ENCODE measurements at places on chromosomes 4 and X.

DNA sequence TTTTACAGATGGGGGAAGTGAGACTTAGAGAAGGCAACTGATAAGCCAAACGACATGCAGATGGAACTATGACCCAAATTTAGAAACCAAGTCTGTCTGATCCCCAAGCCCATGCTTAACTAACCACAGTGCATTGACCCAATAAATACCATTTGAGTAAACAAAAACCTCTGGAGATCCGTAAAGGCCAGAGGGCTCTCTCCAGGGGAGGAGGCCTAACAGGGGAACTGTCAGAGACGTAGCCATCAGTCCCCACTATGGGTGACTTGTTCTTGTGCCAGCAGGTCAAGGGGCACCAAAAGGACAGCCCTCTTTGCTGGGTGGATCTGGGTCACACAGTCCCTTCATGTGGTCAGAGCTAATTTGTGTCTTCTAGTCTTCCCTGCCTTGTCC is 420.2 kb downstream of the BCOR start:
- no peak for DNase-seq

DNA sequence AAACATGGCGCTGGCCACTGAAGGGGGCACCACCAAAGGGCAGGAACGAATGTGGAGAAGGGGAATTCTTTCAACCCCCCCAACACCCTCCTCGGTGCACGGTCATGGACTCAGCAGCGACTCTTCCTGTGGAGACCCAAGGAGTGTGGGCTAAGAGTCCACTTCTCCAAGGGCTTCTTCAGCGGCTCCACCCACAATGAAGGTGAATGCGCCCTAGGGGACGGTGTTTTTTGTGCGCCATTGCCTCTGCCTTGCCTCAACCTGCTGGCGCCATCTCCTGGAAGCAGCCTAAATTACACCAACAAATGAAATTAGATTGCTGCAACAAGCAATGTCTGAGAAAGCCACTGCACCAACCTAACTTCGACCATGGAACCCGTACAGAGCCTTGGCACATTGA is 169.2 kb upstream of the MAGEB18 start:
- DNase-seq = no peak

DNA sequence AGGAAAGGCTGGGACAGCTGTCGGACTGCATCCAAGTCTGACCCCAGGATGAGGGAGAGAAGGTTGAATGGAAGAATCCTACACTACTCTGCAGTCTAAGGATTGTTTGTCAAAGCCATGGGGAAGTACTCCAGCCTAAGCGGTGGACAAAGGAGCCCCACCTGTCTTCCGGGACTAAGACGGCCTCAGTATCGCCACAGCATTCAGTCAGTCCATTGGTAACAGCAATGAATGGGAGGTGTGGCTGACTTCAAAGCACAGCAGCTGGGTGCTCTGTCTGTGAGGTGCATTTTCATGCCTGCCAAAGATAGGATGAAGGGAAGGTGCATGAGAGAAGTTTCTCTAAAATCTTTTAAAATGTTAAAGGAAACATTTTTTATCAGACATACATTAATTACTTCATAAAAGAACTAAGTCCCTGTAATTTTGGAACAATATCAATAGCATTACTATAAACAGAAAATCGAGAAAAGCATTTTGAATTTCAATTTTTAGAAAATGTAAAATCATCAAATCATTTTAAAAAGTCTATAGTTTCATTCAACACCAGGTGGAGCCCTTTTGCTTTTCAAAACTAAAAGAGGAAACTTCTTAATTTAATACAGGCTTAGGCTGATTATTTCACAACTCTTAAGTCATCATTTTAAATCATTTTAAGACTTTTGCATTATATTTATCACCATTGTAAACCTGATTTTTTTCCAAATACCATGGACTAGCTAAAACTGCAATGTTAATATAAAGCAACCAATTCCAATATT is 27.6 kb upstream of the INTU start:
- DNase-seq = no peak

GRCh38 chrX:143664302-143664701 is 28.4 kb upstream of the SLITRK4 start:
- DNase-seq = no peak

DNA sequence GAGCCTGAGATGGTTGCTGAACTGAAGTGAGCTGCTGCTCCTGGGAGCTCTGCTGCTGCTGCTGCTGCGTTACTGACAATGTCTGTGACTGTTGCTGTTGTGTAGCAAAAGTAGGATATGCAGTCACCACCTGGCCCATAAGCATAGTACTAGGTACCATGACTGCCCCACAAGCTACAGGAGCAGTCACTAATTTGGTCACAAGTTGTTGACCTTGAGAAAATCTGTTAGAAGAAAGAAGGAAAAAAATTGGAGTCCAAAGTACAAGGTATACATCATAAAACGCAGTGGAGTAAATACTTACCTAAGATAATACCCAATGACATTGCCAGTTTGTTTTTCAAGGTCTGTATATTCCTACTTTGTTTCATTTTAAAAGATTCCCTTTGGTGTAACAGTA is 42.6 kb downstream of the TMEM165 start:
- no peak for DNase-seq

- DNase-seq = no peak
Observed at GRCh38 chr4:29908276-29908675, 811.9 kb upstream of the PCDH7 start.

GRCh38 chrX:69094977-69095669 is 70.1 kb downstream of the PJA1 start:
- DNase-seq = no peak

GRCh38 chr4:143437937-143438336 is 75.6 kb upstream of the SMARCA5 start:
- no peak for DNase-seq

DNA sequence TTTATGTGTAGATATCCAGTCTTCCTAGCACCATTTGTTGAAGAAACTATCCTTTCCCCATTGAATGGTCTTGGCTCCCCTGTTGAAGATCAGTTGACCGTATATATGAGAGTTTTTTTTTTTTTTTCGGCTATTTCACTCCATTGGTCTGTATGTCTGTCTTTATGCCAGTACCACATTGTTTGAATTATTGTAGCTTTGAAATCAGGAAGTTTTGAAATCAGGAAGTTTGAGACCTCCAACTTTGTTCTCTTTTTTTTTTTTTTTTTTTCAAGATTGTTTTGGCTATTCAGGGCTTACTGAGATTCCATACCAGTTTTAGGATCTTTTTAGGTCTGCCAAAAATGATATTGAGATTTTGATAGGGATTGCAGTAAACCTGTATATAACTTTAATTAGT is 4.3 kb upstream of the SCD5 start:
- no peak for DNase-seq

DNA sequence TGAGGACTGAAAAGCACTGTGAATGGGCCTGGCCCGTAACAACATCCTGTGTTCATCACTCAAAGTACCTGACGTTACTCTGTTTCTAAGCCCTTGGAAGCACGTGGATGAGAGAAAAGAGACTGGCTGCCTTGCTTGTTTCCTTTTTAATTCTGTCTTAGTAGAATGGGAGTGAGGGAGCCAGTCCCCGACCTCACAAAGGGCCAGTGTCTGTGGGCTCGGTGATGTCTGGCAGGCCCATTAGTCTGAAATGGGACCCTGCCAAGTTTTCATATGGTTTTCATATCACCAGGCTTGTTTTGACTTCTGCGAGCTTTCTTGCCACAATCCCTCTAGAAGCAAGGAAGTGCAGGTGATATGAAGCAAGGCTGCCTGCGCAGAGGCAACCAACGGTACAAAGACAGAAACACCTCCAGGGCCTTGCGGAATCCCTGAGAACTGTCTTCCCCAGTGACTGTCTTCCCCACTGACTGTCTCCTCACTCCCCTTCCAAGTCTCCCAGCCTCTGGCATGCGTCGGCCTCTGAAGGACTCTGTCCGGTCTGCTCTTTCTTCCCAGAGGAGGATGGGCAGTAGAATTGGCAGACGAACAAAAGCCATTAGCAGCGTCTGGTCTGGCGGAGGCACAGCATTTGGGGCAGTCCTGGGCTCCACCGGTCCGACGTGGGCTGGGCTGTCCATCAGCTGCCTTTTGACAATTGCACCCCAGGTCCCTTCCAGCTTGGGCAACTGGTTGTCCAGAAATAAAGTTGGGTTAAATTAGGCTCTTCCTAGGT is 20.2 kb upstream of the RASL11B start:
- DNase-seq = no peak

DNA sequence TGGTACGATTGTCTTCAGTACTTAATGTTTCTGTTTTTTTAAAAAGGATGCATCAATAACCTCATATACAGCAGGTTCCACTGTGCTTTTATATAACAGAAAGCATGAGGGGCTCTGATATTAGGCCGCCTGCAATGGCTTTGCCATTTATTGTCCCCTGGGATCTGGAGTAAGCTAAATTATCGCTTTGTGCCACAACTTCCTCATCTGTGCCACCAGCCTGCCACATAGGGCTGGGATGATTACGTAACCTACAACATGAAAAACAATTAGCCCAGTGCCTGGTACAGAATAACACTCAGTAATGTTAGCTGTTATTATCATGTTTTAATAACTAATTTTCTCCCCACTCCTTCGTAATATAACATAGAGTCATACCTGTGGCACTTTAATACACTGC is 65.5 kb upstream of the TRIM2 start:
- no peak for DNase-seq

GRCh38 chrX:103688946-103689345 is 2.4 kb upstream of the MORF4L2 start:
- DNase-seq = no peak

DNA sequence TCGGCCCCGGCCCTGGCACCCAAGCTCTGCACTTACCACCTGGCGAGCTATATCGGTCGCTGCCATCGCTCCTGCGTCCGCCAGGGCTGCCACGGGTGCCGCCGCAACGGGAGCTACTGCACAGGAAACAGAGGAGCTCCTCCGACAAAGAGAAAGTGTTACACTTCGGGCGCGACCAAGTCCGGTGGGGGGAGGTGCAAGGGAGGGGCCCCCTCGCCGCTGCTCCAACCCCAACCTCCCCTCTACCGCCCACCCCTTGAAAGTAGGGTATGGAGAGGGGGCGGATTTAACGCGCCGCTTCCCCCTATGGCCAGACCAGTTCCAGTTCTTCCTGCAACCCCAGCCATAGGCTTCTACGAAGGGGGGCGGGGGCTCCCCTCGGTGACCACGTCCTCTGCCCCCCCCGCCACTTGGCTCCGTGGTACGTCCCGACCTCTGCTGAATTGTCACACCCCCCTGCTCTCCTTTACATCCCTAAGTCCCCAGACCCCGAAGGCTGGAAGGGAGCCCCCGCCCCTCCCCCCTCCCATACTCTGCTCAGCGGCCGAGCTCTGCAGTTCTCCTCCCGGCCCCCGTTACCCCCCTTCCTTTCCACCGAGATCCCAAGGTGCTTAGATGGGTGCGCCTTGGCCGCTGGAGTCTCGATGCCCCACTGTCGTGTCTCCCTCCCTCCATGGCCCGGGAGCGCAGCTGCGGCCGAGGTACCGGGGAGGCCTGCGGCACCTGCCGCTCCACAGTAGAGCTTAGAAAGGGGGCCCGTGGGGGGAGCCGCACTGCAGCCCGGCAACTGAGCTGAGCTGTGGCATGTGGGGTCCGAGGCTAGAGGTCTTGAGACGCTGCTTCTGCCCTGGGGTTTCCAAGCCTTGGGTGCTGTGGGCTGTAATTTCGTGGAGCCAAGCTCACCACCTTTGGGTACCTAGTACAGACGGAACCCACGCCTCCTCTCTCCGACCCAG is at the start of gene SEPTIN6:
Gene SEPTIN6, minus strand, starts transcription at position 129 of the 956 bp plus-strand sequence. Its CDS starts 63 bp downstream, at position 66.
- peak; percentile 84 for DNase-seq

DNA sequence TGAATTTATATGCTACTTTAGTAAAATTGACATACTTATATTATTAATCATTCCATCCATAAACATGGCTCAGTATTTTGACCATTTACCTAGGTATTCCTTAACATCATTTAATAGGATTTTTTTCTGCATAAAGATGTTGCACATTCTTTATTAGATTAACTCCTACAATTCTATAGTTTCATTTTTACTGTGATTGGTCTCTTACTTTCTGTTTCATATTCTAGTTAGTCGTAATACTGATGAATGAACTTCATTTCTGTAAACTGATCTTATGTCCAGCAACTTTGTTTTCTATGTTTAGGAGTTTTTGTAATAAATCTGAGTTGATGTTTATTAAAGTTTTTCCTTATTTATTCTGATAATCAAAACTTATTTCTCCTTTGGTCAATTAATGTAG is 278.2 kb upstream of the CXXC4 start:
- DNase-seq = no peak

- no peak for DNase-seq
Observed at GRCh38 chr4:75745161-75745560, 20.8 kb downstream of the USO1 start.

- DNase-seq = no peak
Observed at GRCh38 chr4:163042306-163042705, 124.4 kb downstream of the NAF1 start.

- DNase-seq = no peak
Observed at GRCh38 chr4:142386856-142387255, 459.2 kb downstream of the INPP4B start.

DNA sequence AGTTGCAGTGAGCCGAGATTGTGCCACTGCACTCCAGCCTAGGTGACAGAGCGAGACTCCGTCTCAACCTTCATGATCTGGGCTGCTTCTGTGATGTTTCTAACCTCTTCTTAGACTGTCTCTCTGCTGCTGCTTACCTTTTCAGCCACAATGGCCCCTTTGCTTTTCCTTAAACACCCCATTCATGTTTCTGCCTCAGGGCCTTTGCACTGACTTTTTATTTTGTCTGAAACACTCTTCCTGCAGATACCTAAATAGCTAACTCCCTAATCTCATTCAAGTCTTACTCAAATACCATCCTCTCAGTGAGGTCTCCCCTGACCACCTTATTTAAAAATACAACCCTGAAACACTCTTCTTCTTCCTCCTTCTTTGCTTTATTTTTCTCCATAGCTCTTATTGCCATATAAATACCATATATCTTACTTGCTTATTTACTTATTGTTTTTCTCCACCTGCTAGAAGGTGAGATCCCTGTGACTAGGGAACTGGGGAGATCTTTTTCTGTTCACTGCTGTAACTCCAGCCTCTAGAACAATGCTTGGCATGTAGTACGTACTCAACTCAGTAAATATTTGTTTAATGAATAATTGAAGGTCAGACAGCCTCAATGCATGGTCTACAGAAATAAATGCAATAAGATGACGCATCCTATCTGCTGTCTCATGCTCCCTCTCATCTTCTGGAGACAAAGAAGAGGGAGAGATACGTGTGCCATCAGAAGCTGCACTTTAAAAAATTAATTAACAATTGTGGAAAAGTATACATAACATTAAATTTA is 43.8 kb upstream of the SETD7 start:
- DNase-seq = no peak

DNA sequence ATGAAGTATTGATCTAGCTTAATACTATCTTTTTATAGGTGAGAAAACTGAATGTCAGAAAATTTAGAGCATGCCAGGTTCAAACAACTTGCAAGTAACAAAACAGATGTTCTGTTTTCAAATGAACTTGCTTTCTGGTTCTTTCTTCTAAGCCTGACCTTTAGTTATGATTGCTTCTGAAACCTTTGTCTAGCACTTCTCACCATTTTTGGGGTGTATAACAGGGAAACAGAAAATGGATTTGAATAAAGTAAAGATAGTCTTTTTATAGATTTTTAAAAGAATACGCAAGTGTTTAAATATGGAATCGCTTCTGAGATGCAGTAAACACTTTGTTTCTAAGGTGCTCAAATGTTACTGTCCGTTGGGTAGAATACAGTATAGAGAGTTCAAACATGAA is 687.2 kb upstream of the CPEB2 start:
- no peak for DNase-seq

DNA sequence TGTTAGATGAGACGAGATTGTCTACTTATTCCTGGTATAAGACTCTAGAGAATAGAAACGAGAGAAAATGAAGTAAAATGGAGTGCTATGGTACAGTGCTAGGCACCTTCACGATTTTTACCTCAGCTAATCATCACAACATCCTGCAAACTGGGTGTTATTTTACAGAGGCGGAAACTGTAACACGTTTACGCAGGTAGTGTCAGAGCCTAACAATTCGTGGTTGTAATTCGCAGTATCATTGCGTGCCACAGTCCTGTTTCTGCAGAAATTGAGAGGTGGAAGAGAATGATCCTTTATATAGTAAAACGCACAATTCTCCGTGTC is 383 bp upstream of the TBC1D19 start:
- DNase-seq = no peak
